AG08395 (cell line): ENCODE measurements at places on chromosomes 1 and 21.

DNA sequence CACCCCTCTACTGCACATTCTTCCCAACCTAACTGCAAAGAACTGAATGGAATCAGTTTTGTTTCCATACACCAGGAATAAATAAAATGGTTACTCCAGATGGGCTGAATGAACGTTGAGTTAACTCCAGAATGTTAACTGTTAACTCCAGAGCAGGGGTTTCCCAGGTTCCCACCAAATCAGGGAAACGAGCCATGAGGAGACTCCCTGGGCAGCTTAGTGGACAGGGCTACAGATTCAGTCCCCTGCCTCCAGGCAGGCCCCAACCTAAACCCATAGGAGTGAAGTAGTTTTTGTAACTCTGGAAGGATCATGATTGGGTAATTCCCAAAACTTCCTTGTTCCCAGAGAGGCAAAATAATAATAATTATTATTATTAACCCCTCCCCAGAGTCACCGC is 14.1 kb downstream of the VSIG8 start:
- DNase-seq, result no peak

GRCh38 chr1:94130851-94131595 is 10.1 kb upstream of the ABCA4 start:
- DNase-seq, result peak; percentile 33

DNA sequence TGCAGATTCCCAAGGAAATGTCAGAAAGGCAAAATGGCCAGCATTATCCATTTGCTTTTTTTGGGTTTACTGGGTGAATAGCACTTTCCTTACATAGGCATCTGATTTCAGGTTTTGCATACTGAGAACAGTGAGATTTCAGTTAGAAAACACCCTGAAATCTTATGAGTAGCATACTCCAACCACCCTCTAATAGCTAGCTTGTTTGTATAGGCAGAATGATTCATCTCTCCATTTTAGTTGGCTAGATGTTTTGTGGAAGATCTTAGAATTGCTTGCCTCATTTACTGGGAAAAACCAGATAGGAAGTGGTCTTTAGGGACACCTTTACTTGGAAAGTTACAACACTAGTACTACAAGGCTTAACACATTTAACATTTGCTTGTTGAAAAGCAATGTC is 10.4 kb downstream of the KYAT3 start:
- DNase-seq, result no peak

DNA sequence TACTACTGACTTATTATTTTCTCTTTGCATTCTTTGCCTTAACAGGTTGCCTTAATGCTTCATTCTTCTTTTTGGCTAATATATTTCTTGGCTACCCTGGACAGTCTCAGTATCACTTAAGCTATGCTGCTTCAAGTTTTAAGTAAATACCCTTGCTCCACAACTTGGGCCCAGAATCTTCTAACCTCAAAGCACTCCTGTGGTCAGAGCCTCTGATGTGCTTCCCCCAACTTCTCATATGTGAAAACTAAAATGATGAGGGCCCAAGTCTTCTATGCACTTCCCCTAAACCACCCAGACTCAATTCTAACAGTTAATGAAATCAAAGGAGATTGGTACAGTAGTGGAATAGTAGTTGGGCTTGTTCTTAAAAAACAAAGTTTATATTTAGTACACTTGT is 314.1 kb downstream of the PLPP3 start:
- no peak for DNase-seq

DNA sequence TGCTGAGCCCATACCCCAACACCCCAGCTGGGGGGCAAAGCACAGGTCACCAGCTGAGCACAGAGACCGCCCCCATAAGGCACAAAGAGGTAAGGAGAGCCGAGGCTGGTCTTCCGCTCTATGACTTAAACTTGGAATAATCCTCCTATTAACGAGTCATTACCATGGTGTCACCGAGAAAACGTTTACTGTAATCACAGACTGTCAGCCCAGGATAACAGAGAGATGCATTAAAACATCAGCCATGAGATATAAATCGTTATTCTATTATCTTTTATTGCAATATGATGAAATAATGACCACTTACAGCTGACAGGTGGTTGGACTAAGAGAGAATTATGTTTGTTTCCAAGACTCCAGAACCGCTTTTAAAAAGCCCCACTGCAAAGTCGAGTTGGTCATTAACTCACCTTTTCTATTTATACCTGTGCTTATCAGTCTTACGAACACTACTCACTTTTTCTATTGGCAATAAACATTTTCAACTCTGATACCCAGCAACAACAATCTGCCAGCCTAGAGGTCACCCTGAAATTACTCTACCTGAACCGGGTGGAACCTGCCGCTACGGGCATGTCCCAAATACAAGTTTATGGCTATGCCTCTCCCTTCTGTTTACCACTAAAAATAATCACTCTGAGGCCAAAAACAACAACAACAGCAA is 21.5 kb downstream of the NPHP4 start:
- no peak for DNase-seq
